ENCODE measurements at places on chromosomes 3 and 15. TPM values are rescaled to one million over a fixed set of nuclear protein-coding genes. Genes with fewer than 3 reads are reported as not detected.

DNAH12 gene
- under 0.01 TPM for total RNA-seq

NUP210 gene
- 0.53 TPM for total RNA-seq

ACSBG1 gene
- 0.29 TPM for total RNA-seq

AADACL2 gene
- not detected for total RNA-seq

SLC12A8 gene
- 0.80 TPM for total RNA-seq

PGBD4 gene
- 1.7 TPM for total RNA-seq

BMF gene
- total RNA-seq = 2.3 TPM

ABI3BP gene
- total RNA-seq = 36.0 TPM

UBA7 gene
- 20.9 TPM for total RNA-seq

PLOD2 gene
- total RNA-seq = 431 TPM

AADAC gene
- total RNA-seq = not detected

Measured in thoracic aorta endothelial cell (primary cell).